ENCODE measurements at places on chromosomes 2 and 18.
A peak's percentile ranks its signal among the peaks of the same experiment; 100 is the strongest.

DNA sequence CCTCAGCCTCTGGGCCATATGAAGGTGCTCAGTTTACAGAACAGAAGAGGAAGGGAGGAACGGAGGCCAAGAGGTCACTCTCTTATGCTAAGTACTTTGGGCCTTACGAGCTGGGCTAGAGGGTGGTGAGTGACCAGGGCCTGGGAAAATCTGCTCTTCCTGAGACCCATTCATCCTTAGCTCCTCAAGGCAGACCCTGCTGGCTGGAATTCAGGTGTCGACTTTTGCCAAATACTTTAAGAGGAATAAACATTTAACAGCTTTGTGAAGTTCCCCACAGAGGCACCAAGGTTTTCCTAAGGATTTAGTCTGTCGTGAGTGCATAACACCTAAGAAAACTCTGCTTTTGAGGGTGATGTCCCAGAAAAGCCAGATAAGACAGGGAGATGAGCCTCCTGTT lies 129.7 kb upstream of the SIX2 start:
- DNase-seq, result no peak

- no peak for DNase-seq
Observed at GRCh38 chr2:111919794-111920608, 21.6 kb downstream of the MERTK start.

GRCh38 chr18:46461993-46462392 lies 195.0 kb downstream of the LOXHD1 start:
- no peak for DNase-seq

DNA sequence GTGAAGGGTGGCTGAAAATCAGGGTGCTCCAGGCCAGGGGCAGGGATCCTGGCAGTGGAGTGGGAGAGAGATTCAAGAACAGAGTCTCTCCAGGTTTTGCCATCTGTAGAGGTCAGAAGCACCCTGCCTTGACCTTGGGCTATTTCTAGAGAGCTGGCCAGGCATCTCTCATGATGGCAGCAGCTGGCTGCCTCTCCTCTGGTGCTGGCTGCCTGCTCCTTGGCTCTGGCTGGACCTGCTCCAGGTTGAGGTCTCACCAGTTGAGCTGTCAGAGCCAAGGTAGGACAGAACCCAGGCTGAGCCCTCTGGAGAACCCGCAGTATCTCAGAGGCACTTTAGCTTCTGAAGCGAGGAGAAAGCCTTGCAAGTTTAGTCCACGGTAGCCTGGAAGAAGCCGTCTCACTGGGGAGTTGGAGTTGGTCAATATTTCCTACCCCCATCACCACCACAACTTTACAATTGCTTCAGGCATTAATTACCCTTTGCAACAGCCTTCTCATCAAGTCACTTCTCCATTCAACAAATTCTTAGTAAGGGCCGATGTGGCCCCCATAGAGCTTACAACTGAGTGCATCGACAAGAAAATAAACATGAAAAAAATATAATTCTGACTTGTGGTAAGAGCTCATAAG lies 25.6 kb downstream of the GNLY start:
- no peak for DNase-seq

DNA sequence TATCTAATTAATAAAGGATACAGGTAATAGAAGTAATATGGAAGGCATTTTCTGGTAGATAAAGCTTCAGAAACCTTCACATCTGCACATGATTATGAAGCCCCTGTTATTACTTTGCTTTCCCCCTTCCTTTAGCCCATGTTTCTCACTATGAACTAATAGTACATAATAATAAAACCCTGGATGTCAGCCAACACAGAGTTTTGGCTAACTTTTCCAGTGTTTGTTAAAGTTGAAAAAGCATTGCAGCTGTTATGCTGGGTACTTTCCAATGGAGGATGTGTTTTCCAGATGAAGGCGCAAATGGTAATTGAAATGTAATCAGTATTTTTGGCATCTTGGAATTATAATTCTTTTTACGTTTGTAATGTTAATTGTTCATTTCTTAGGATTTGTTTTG lies 43.5 kb downstream of the SPTBN1 start:
- DNase-seq, result peak; percentile 33

- no peak for DNase-seq
Observed at GRCh38 chr2:1644427-1644826, 99.9 kb downstream of the PXDN start.

- DNase-seq, result no peak
Observed at GRCh38 chr2:15753811-15754702, 162.4 kb downstream of the DDX1 start.

DNA sequence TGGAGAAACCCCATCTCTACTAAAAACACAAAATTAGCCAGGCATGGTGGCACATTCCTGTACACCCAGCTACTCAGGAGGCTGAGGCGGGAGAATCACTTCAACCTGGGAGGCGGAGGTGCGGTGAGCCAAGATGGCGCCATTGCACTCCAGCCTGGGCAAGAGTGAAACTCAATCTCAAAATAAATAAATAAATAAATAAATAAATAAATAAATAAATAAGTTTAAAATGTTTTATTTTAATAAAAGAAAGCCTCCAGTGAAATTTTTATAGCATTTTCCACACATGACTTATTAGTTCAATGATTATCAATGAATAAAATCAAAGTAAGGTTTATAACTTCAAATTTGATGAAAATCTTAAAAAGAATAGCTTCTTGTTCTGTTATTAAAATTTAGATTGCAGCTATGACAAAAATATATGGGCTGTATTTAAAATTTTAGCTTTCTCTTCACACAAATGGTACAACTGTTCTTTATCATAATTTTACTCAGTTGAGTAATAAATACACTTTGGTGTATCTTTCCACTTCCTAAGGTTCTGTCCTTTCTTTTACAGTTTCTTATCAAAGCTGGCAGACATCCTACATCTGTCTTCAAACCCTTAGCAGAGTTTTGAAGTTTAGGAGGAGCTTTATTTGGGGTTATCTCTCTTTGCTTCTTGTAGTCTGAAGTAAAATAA lies 78.4 kb upstream of the ZSWIM2 start:
- no peak for DNase-seq

- DNase-seq, result peak; percentile 11
Observed at GRCh38 chr2:165113414-165113813, 90.4 kb downstream of the SCN3A start.

DNA sequence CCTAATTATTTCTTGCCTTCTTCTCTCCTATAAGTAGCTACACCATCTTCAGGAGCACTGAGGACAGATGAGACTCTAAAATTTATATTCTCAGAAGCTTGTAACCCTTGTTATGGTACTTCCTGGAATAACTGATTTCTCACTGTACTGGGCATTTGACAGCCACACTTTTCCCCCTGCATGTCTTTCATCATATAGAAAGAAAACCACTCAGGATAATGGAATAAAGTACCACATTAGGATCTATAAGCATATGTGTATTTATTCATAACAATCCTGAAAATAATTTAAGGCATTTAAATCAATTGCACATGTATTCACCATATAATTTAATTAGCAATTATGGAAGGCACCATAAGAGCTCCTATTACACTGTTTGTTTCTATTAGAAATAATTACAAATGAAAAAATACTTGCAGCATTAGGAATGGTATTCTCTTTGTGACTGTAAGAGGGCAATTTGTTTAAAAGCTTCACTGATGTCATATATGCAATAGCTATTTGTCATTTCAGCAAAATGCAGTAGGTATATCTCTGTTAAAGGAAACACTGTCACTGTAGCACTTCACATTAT lies 216.9 kb upstream of the FSHR start:
- DNase-seq, result no peak

DNA sequence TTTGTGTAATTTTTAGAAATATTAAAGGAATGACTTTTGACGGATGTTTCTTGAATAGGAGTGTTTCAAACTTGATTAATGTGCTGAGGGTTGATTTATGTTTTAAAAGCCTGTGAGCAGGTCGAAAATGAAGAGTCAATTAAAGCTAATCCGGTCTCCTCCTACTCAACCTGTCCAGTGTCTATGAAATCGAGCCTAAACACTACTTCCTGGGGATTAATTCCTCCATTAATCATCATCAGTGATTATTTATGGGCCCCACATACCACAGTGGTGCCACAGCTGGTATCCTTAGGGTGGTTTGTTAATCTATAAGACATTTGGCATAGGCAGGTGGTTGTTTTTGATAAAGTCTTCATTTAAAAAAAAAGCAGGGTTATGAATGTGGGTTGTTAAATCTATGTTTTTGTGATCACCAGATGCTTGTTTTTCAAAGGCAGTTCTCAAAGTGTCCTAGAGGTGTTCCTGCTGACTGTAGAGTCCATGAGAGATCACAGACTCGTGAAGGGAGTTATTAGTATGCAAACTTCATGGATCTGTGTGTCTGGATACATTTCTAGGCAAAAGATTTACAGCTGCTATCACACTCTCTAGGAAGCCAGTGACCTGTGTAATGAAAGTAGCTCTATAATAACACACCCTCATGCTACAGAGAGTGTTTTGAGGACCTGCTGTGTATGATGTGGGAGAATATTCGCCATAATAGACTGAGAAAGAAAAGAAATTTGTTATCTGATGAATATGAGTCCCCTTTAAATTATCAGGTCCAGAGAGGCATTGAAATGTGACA lies 308.6 kb downstream of the AKAIN1 start:
- no peak for DNase-seq

DNA sequence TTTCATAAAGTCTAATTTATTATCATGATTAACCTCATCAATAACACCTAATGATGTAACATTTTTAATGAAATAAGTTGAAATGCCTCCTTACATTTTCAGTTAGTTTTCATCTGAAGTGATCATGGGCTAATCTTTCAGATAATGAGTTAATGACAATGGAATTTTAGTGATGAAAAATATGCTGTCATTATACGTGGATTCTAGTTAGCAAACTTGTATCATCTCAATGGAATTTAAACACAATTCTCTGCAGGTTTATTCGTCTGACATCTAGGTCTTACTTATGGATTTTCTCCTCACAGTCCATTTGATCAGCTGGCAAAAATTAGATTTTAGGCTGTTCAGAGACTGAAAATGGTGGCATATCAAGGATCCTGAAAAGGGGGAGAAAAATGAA lies 885.0 kb downstream of the SLC4A3 start:
- DNase-seq, result peak; percentile 65

GRCh38 chr2:239275044-239275685 lies 125.7 kb downstream of the HDAC4 start:
- peak; percentile 97 for DNase-seq

- DNase-seq, result no peak
Observed at GRCh38 chr2:9532421-9532820, 23.2 kb downstream of the ADAM17 start.

- peak; percentile 60 for DNase-seq
Observed at GRCh38 chr2:119407430-119408220, 24.0 kb upstream of the TMEM37 start.

DNA sequence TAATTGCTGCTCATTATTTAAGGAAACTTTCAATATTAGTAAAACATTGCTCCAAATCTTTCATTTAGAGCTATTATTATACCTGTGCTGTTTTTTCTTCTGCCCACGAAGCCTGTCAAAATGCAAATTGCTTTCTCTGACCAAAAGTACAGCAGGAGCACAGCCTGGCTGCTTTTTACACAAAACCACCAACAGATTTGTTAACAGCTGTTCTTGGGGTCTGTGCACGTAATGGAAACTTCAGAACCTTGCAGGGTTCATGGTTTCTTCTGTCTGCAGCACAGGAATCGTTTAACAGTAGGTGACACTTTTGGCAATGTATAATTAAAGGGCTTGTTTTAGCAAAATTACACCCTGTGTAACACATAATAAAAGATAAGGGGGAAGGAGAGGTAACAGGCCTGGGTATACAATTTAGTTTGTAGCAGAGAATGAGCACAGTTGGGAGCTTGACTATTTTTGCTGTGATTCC lies 447.3 kb downstream of the KCNJ3 start:
- no peak for DNase-seq

DNA sequence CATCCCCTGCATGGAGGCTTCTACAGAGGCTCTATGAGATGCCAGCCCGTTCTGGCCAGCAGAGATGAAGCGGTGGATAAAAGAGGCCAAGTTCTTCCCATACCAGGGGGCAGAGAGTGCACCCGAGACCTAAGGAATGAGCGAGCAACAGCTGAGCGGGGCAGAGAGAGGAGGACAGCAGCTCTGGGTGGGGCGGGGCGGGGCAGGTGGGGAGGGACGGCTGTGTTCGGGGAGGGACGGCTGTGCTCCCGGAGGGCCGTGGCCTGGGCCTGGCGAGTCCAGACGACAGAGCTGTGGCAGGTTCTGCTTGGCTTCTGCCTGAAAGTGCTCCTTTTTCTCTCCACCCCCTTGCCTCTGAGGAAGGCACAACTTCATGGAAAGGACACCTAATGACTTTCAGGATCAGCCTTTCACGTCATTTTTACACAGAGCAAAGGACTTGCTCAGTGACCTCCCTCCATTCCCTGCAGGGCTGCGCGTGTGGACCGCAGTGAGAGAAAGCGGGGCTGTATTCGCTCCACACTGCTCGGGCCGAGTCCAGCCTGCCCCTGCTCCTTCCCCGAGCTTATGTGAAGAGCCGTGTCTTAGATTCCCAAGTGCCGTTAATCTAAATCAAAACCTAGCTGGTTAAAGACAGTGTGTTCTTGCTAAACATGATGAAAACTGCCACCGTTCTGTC lies 232.9 kb downstream of the HDAC4 start:
- DNase-seq, result no peak

GRCh38 chr2:43084699-43085091 lies 141.7 kb downstream of the ZFP36L2 start:
- peak; percentile 73 for DNase-seq

DNA sequence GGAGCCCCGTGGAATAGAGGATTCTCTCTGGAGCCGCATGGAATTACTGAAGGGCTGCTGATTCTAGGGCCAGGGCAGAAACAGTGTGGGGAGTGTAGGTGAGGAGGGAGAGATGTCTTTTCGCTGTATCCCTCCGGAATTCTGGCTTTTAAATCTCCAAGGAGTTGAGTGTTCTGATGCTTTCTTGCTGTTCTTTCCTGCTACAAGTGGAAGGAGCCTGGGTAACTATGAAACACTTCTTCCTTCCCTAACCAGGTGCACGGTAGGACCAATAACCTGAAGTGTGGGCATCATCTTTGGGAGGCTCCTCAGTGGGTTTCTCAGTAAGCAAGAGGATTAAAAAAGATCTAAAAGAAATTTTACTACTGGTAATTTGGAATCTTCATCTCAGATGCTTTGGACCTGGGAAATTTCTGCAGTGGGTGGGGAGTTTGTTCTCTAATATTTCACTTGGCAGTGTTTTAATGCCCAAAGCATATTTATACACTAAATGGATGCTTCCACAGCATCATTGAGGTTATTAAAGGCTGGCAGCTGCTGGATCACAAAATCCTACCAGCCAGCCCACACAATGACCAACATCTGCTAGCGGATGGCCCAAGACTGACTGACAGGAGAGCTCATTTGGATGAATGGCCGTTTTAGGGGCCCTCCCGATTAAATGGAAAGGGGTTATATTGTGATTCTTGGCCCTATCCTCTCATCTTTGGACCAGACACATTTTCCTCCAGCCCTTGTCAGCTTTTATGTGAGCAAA lies 2.1 kb downstream of the EML6 start:
- DNase-seq, result no peak

Measured in fibroblast of skin of scalp (primary cell).